ENCODE measurements at places on chromosomes 4 and X.

- DNase-seq: no peak
Measured at GRCh38 chrX:34658326-34658725, 1.2 kb upstream of the TMEM47 start.

- no peak for DNase-seq
Measured at GRCh38 chr4:108716340-108716739, 46.5 kb downstream of the ETNPPL start.

DNA sequence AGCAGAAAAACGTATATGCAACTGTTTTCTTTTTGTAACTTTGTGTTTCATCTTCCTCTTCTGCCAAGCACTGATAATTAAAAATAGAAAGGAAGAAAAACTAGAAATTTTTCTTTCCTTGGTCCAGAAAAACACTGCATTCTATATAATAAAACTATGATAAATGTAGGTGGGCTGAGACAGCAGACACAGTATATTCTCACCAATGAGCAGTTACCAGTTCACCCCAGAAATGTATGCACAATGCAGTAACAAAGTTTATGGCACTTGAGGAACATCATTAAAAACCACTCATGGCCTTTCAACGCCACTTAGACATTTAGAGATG, 79.4 kb downstream of the FAT1 start:
- no peak for DNase-seq

DNA sequence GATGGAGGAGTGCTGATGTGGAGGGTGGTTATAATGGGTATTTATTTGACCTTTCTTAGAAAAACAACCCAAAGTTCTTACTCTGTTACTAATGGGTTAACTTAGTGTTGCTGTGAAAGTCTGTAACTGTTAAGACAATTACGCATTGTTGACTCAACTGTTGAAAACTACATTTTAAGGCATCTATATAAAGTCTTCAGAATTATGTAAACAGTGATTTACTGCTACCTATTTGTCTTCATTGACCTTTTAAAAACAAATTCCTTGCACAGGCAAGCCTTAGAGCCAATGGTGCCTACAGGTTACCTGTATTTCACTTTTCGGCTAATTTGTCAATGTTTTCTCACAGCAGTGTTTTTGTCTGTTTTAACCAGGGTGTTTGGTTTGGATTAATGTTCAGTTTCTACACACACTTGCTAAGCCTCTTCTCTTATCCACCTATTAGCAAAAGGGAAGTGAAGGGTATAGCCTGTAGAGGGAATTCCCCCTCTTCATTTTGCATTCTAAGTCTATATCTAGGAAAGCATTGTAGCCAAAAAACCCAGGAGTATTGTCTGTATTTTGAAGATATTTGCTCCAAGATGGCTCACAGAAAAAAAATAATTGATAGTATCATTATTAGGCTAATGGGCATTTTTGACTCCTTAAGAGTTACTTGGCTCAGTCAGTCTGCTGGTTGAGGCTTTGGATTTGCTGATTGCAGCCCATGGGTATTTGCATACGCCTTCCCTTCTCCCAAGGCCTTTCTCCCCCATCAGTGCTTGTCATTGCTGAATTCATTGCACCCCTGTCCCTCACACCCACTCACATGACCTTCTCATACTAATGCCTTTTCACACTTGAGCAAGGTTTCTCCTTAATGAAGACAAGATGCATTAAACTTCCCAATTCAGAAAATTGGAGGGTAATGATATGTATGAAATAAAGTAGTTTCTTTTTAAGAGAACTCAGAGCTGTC, 30.5 kb downstream of the AFF1 start:
- DNase-seq: no peak

- DNase-seq: no peak
Measured at GRCh38 chr4:30518211-30518610, 202.0 kb upstream of the PCDH7 start.

- no peak for DNase-seq
Measured at GRCh38 chrX:119549327-119550016, 15.7 kb downstream of the STEEP1 start.

Measured in natural killer cell (primary cell).